ENCODE measurements at places on chromosomes 3 and 15. TPM values are rescaled to one million over a fixed set of nuclear protein-coding genes. Genes with fewer than 3 reads are reported as not detected.
A peak's percentile ranks its signal among the peaks of the same experiment; 100 is the strongest.

- peak; percentile 54 for DNase-seq
Measured at GRCh38 chr15:25244731-25245585, 193.9 kb downstream of the UBE3A start.

DNA sequence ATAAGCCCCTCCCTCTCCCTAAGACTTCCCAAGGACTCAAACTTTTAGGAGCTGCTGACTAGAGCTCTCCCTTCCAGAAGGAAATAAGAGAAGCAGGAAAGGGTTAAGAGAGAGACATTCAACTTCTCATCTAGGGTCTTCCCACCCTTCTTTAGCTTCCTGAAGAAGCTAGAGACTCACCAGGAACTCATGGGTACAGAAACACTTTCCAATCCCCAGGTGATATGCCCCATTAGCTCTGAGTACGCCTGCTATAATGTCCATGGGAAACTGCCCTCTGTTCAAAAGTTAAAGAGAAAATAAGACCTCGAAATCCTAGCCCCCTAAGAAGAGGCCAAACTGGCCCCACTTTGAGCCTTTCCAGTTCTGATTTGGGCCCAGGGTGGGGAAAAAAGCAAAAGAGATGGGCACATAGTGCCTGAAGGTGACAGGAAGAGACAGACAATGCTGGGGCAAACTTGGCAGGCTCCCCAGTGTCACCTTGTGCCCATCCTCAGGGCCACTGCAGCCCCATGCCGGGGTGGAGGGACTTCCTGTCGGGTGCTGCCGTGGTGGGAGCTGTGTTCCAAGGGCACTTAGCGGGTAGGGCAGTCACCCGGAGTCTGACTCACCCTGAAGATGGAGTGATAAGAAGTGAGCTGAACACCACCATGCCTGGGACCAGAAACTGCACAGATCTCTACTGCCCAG, 29.5 kb downstream of the CCDC12 start:
- peak; percentile 77 for DNase-seq

DNA sequence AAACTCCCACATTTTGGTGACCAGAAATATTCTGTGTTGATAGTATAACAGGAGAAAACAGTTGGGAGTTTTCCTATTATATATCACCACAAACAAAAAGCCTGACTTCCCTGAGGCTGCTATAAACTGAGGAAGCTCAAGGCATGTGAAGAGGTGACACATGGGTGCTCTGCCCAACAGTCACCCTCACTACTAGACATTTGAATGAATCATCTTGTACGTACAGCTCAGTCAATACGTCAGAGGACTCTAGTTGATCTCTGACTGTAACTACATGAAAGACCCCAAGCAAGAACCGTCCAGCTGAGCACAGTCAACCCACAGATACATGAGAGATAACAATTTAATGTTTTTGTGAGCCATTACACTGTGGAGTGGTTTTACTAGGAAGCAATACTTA, 338.3 kb upstream of the ATP11B start:
- no peak for DNase-seq

DNA sequence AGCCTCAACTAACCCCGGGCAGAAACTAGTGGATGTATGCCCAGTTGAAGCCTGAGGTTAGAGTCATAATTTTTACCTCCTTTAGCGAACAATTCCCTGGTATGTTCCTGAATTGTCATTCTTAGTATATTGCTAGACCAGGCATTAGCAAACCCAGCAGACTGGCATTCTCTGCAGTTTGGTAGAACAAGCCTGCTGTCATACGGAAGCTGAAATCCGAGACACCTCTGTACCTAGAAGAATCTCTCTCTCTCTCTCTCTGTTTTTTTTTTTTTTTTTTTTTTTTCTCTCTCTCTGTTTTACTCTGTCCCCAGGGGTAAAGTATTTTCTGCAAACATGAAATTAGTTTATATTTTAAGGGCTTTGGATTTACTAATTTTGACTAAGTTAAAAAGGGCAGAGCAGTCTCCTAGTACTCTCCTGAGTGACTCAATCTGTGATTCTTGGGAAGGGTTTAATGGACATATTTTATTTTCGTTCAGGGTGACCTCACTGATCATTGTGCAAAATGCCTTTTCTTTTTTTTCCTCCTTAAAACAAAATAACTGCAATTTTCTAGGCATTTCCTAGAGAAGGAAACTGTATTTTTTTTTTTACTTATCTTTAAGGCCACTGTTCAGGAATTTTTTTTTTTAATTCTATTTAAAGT, 133.6 kb upstream of the ICE2 start:
- no peak for DNase-seq

DNA sequence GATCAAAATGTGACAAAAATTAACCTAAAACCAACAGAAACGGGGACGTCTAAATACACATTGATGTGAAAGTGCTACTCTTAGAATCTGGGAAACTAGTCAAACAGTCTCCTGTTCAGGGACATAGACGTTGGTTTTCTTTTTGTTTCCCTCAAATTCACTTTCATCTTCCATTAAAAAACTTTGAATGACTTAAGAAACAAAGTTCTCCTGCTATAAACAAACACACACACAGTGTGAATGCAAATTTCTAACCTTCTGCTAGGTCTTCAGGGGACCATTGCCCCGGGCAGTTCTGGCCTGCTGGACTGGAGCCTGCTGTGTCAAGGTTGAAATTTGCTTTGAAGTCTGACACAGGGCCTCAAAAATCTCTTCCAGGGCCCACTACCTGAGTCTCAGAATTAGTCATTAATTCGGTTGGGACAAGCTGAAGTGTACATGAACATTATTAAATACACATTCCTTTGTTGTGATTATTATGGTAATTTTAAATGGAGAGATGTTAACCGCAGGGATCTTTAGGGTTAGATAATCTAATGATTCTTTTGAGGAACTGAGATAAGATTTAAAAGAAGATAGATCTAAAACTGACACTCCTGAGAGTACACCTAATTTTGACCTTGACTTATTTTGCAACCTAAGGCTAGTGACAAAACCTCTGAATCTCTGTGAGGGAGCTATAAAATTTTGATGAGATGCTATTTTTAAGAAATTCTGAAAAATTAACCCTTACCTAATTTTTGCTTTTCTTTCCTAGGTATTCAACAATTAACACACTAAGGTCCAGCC, 1260.4 kb downstream of the ROBO1 start:
- DNase-seq = no peak

DNA sequence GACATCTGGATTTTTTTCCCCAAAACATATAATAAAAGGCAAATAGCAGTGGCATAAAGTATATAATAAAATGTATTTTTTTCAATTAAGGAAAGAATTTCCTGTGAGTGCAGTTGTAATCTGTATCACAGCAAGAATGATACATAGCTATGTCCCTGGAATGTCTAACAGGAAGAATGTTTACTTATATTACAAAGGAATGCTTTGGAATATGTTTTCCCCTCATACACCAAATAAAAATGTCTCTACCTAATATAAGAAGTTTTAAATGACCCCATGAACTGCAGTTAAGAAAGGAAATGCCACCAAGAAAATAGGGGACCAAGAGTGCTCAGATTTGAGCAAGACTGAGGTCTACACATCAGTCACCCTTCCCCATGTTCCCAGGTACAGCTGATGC, 38.0 kb upstream of the ATP11B start:
- no peak for DNase-seq

- no peak for DNase-seq
Measured at GRCh38 chr15:91356083-91356482, 256.0 kb downstream of the SV2B start.

DNA sequence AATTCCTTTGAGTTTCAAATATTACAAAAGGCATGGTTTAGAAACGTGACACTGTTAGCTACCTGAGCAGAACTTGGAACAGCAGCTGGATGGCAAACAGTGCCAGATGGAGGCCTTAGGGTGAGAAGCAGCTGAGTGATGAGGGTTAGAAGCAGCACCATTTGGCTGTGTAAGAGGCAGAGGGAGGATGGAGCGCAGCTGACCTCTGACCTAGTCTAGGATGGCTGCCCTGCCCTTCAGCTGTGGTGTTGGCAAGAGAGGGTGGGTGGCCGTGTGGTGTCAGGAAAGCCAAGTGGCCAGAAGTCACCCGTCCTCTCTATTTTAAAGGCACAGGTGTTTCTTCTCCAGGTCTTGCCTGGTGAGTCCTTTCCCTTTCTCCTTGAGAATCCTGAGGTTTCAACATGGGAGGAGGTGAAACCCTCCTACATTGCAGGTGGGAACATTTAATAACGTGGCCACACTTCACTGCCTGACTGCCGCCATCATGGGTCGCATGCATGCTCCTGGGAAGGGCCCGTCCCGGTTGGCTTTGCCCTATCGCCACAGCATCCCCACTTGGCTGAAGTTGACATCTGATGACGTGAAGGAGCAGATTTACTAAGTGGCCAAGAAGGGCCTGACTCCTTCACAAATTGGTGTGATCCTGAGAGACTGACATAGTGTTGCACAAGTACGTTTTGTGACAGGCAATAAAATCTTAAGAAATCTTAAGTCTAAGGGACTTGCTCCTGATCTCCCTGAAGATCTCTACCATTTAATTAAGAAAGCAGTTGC, 17.6 kb downstream of the BCL2L10 start:
- DNase-seq = no peak

The ALDH1A3 gene
- total RNA-seq = 29.9 TPM

The PLA2G4F gene
- total RNA-seq = not detected

- DNase-seq = no peak
Measured at GRCh38 chr15:66786708-66787488, 84.9 kb downstream of the SMAD6 start.

The DCLK3 gene
- 0.24 TPM for total RNA-seq

DNA sequence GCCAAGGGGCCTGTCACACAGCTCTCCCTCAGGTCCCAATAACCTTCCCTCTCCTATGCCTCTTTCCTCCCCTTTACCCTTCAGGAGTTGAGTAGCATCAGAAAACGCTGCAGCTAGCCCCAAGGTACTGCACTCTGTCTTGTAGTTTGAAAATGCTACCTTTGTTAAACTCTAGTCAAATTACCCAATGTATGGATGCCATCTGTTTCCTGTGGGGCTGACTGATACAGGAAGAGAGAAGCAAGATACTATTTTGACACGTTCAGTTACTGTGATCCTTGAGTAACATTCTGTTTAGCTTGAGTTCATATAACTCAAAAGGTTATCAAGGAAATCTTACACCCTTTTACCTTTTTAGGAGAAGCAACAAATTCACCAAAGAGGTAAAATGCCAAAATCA, 493.1 kb downstream of the FHIT start:
- no peak for DNase-seq

- no peak for DNase-seq
Measured at GRCh38 chr3:95609411-95609810, 1205.0 kb upstream of the EPHA6 start.

GRCh38 chr15:70204652-70205051, 106.9 kb upstream of the TLE3 start:
- no peak for DNase-seq

The USP8 gene
- 61.0 TPM for total RNA-seq

The SAMD7 gene
- total RNA-seq = not detected

DNA sequence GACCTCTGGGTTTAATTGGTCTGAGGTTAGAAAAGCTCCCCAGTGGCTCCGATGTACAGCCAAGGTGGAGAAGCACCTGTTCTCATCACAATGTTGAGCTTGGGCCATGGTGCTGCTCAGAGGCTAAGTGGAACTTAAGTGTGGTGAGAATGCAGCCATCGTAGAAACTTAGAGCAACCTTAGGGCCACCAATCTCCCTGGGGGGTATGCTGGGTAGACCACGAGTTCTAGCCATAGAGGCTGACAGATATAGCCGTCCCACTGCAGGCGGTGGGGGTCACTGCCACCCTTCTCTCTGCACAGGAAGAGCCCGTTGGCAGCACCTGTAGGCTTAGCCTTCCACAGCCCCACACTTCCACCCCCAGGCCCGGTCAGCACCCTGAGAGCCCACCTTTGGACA, 38.0 kb downstream of the MGLL start:
- DNase-seq = peak; percentile 26

DNA sequence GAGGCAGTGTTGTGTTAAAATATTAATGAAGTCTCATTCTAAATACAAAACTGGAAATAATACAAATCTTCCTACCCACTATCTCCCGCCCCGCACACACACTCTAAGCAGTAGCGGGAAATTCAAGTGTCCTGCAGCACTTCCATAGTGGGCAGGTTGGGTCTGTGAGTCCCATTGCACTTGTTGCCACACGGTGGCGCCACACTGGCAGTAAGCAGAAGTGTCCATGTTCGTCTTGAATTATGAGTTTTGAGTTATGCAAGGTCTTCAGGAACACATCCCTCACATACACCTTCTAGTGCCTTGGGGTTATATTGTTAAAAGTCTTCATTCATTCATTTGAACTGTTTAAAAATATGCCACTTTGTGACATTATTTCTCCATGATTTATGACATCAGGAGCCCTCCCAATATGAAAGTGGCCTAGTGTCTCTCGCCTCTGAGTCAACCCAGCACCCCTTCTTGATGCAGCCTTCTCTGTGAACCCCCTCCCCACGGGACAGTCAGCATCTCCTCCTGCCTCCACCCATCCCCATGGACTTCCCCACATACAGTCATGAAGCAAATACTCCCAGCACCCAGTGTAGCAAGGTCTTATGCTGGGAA, 17.6 kb upstream of the CCDC174 start:
- peak; percentile 87 for DNase-seq

The FSTL1 gene
- 548 TPM for total RNA-seq

- no peak for DNase-seq
Measured at GRCh38 chr3:160140756-160141155, 84.5 kb upstream of the C3orf80 start.

DNA sequence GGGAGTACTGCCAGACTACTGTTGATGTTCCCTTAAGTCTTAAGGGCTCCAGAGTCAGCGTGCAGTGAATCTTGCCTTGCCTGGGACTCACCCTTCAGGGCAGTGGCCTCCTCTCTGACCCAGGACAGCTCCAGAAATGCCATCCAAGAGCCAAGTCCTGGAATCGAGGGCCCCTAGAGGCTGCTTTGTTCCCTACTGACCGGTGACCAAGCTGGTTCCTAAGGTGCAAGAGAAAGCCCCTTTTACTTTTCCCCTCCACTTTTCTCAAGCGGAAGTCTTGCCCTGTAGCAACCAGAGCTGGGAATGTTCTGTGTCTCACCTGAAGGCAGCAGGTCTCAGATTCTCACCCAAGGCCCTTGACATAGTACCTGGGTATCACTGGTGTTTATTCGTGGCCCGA, 238.0 kb downstream of the DOCK3 start:
- no peak for DNase-seq
